Activated CD4-positive, alpha-beta T cell treated with anti-CD3 and anti-CD28 coated beads for 36 hours (primary cell): ENCODE measurements at places on chromosomes 2 and 18.

DNA sequence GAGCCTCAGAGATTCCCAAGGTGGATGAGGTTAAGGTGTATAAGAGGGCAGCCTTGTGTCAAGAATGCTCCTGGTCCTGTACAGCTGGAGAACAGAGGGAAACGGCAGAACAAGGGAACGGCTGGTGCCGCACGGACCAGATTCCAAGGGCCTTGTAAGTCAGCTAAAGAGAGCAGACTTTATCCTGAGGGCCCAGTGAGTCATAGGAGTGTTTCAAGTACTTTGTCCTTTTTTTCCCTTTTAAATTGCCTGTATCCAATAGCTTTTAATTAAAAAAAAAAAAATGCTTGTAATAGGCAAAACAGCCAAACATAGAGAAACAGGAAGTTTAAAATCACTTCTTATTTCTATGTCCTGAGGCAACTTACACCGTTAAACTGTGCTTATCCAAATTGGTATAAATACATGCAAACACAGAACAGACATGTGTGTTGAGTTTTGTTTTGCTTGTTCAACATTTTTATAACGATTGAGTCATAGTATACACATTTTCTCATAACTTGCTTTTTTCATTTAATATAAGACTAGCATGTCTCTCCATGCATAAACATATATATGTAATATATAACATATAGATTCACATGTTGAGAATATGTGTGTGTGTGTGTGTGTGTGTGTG lies 42.1 kb upstream of the EVA1A start:
- no peak for DNase-seq

DNA sequence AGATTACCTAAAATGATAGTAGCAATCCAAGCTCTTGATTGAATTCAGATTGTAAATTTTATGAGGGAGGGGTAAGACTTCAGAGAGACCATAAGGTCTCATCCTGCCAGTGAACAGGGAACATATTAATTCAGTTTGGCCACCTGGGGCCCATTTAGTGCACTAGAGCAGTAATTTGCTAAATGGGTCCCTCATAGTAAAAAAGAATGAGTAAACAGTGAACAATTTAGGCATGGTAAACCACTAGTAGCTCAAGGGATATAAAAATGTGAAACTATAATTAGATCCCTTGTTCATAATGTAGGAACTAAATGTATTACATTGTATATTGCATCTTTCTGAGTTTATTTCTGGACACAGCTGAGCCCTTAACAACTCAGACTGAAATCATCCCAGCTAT lies 4.9 kb upstream of the PHLPP1 start:
- DNase-seq: no peak

DNA sequence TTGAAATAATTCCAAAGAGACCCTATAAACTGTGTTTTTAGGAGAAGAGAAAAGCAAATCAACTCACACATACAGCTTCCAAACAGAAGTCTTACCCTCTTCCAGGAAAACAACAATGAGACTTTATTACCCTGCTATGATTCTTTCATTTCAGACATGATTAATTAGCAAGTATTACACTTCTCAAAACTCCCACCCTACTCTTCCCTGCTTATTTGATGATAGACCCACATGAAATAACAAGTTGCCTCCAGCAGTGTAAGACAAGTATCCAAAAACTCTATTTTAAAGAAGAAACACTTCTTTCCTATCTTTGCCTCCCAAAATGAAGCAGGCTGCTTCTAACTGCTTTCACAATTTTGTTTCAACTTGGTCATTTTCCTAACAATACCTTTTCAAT lies 4.1 kb downstream of the FIGN start:
- DNase-seq: no peak

DNA sequence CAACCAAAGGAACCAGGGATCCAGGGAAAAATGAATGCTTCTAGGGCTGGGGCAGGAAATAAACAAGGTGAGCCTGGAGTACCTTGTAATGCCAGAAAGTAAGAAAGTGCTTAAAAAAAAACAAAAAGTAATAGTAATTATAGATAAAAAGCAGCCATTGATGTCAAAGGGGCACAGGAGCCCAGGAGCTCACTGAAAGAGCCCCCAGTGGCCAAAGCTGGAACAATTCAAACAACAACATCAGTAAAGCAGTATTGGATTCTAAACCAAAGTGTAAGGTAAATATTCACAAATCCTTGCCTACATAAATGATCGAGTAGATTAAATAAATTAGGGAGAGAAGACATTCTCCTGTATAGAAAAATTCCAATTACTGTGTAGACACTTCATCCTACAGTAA lies 114.3 kb upstream of the ARL4C start:
- peak; percentile 8 for DNase-seq

- DNase-seq: no peak
These were observed 108.9 kb upstream of the MAP4K3 start for GRCh38 chr2:39545957-39546356.
